ENCODE measurements at places on chromosomes 2 and 18. TPM values are rescaled to one million over a fixed set of nuclear protein-coding genes. Genes with fewer than 3 reads are reported as not detected.

The ALPG gene
- not detected for total RNA-seq

The CNTNAP5 gene
- not detected for total RNA-seq

The DTNA gene
- total RNA-seq, result 5.4 TPM

- no peak for DNase-seq
Measured at GRCh38 chr2:113227698-113228097, 51.0 kb downstream of the PAX8 start.

DNA sequence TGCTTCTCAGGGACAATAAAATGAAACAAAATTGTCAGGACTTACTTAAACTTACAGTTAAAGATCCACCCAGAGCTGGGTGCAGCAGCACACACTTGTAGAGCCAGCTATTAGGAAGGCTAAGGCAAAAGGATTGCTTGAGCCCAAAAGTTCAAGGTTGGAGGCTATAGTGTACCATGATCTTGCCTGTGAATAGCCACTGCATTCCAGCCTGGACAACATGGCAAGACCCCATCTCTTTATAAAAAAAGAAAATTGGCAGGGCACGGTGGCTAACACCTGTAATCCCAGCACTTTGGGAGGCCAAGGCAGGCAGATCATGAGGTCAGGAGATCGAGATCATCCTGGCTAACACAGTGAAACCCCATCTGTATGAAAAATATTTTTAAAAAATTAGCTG, 34.6 kb downstream of the ACVR1 start:
- DNase-seq, result no peak

- no peak for DNase-seq
Measured at GRCh38 chr18:31490387-31490786, 7.6 kb upstream of the DSG2 start.

- no peak for DNase-seq
Measured at GRCh38 chr2:174492963-174493431, 6.2 kb upstream of the GPR155 start.

DNA sequence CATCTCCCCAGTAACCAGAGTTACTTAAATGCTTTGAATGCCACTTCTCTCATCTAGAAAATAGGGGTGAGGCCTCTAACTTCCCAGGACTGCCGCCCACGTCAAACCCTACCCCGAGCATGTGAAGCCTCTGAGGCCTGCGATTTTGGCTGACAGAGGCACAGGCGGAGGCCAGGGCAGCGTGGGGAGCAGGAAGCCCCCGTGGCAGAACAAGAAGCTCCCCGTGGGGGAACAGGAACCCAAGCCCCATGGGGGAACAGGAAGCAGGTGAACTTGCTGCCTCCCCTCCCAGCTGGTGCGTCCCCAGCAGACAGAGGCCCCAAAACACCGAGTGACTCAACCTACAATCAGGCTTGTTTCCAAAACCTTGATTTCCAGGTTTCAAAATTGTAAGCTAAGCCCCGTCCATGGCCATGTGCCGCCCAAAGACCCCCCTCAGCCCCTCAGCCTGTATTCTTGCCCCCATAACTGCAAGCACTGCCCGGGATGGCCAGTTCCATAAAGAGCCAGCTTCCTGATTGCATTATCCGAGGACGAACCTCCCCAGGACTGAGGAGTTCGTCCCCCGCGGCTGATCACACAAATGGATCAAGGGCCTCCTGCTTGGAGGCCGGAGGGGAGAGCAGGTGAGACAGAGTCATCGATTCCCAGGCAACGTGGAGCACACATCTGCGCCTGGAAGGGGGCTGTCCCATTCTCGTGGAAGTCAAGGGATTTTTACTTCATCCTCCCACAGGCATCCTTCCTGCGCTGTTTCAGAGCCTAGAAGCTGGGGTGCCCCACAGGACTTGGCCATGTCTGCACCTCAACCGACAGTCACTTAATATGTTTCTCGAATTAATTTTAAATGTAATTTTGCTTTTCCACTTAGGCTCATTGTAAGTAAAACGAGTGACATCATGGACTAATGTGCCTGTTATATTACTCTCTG, 36.3 kb upstream of the CTDP1 start:
- no peak for DNase-seq

DNA sequence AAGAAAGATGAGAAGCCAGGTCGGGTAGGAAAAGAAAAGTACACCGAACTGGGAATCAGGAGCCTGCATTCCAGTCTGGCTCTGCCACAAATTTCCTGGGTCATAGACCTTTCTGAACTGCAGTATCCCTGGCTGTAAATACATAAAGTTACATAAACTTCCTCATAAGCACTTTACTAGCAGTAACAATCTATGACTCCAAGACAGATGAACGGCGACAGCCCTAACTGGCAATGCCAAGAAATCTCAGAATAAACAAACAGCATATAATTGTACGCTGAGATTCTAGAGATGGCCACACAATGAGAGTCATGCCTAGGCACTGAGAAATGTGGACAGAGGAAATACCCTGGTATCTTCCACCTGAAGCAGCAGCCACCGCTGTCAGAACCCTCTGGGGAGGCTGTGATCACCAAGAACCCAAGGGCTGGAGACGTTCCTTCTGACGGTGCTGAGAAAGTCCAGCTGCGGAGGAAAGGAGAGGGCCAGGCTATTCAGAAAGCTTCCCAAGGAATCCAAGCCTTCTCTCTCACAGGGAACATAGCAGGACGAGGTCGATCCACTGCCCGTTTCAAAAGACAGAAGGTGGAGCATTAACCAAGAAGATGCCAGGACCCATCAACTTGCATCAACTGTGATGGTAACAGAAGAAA, 89.3 kb upstream of the SLC66A3 start:
- DNase-seq, result no peak

DNA sequence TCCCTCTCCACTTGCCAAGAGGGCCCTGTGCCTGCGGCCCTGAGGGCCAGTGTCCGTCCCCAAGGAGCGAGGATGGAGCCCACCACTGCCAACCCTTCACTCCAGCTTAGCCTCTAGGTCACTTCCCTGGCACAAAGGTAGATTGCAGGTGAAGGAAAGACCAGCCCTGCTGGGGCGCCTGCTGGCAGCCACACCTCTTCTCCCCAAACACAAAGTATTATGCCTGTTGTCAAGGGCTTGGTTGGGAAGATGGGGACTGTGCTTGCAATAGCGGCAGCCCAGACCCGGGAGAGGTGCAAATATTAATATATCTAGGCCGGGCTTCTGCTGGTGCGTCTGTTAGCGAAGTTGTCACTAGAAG, 7.7 kb downstream of the KCNF1 start:
- no peak for DNase-seq

Measured in lower leg skin (tissue), 4 donors.